Activated T-helper 1 cell treated with Interleukin-2 at 50 U/mL for 16 hours (primary cell): ENCODE measurements at places on chromosomes 5 and 9.
A peak's percentile ranks its signal among the peaks of the same experiment; 100 is the strongest.

DNA sequence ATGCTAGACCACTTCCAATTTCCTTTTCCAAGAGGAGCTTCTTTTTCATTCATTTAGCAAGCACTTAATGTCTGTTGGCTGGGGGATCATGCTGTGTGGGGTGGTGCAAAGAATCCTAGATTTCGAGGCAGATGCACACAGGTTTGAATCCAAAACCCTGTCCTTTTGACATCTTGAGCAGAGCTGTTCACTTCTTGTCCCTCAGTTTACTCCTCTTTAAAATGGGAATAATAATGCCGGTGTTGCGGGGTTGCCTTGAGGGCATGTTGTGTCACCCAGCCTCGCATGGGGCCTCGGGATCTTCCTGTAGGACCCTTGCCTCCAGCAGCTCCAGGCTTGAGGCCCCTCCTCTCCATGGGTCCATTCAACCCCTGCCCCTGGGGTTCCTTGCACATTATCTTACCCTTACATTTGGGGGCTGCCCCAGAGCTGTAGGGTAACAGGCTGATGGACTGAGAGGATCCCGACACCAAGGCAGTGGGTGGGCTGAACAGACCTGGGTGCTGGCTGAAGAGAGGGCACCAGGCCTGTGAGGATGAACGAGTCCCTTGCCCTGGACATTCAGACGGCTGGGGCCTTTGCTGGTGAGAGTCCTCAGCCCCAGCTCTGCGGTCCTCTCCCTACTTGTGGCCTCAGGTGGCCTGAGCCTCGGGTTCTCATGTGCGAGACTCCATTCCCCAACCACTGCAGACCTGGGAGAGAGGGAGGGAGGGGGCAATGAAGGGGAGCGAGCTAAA is 145.8 kb downstream of the BARX1 start:
- no peak for DNase-seq

- no peak for DNase-seq
Measured at GRCh38 chr9:108396193-108396592, 459.6 kb downstream of the ACTL7B start.

GRCh38 chr5:76943006-76943405 is 9.8 kb upstream of the CRHBP start:
- no peak for DNase-seq

GRCh38 chr5:36739751-36740221 is 133.4 kb downstream of the SLC1A3 start:
- DNase-seq = peak; percentile 23

GRCh38 chr9:77710316-77710715 is 62.2 kb upstream of the GNA14 start:
- DNase-seq = no peak

- no peak for DNase-seq
Measured at GRCh38 chr5:158392753-158393152, 533.8 kb upstream of the CLINT1 start.

DNA sequence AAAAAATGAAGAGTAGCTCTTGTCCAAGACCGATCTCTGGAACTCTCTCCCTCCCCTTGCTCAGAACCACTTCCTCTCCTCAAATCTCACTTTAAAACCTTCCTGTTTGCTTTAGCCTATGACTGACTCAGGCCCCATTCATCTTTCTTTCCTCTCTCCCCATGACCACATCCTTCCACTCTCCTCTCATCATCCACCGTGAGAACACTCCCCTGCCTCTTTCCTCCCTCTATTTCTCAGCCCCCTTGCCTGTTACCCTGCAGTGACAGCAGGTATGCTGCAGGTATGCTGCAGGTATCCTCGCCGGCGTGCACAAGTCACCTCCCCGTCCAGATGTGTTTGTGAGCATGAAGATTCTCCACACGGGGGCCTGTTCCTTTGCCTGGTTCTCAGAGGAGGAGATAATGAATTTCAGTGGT is 505.3 kb downstream of the CCDC171 start:
- DNase-seq = no peak

DNA sequence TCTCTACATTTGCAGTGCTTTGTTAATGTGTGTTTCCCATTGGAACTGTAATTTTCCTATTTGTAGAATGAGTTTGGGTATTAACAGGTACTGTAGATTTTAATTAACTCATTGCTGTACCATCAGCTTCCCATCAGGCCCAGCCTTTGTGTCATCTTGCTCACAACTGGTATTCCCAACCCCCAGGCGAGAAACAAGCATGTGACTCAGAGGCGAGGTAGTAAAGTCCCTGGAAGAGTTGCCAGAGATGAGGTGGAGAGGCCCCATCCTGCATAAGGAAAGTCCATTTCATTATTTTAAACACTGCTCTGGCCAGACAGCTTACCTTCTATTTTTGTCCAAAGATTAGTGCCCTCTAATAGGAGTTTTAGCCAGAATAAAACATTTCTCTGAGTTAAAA is 29.9 kb downstream of the ADCY2 start:
- no peak for DNase-seq

- DNase-seq = no peak
Measured at GRCh38 chr9:95478335-95478734, 38.4 kb downstream of the PTCH1 start.

GRCh38 chr9:113645227-113645977 is 181.9 kb downstream of the RGS3 start:
- DNase-seq = no peak

DNA sequence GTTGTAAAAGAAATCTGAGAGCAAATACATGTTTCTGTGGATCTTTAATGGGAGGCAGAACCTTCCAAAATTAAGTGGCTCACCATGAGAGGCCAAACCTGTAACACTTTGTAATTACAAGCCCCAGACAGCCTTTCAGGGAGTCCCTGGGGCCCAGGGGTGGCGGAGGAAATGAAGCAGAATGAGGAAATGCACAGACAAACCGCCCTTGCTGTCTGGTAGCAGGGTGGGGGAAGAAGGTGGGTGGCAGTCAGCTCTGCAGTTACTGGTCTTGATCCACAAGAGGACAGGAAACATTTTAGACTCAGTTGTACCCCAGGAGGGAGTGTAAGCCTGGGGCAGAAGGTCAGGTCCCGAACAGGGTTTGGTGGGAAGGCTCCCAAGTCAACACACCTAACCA is 6.5 kb downstream of the ARL14EPL start:
- no peak for DNase-seq

GRCh38 chr9:6212722-6213375 is 2.8 kb upstream of the IL33 start:
- DNase-seq = no peak

- DNase-seq = no peak
Measured at GRCh38 chr5:138637256-138637655, 62.1 kb upstream of the HSPA9 start.

- DNase-seq = no peak
Measured at GRCh38 chr5:179253730-179254129, 91.5 kb downstream of the ADAMTS2 start.

- no peak for DNase-seq
Measured at GRCh38 chr9:94693485-94694204, 32.9 kb upstream of the AOPEP start.

GRCh38 chr9:111076519-111076918 is 38.2 kb upstream of the LPAR1 start:
- no peak for DNase-seq

DNA sequence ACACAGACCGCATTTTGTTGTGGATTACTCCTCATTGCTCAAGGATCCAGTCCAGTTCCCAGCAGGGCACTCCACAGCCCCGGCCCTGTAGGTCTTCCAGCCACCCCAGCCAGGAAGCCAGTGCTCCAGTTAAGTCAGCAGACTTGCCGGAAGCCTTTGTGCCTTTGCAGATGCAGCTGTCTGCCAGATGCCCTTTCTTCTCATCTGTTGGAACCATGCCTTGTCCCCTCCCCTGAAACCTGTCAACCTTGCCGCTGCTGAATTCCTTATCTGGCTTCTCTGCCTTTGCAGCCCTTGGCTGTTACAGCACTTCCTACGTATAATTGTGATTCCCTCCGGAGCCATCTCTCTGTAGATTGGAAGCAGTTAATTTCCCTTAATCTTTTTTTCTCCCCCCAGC is 28.4 kb downstream of the PSAT1 start:
- no peak for DNase-seq

DNA sequence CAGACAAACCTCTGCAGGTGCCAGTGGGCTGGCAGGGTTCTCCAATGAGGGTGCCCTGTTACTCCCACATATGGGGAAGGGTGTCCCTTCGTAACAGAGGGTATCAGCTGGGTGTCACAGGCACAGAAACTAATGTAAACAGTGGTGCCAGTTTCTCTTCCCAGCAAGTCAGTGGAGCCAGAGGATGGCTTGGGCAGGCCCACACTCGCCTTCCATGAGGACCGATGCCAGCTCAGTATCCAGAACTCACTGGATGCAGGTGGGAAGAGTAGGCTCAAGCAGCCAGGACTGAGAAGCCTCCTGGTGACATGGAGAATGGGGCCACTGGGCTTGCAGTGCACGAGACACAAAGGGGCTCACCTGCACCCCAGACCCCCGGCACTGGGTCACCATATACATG is 30.4 kb downstream of the FSTL4 start:
- no peak for DNase-seq

- DNase-seq = no peak
Measured at GRCh38 chr9:91795598-91796241, 154.3 kb downstream of the ROR2 start.

DNA sequence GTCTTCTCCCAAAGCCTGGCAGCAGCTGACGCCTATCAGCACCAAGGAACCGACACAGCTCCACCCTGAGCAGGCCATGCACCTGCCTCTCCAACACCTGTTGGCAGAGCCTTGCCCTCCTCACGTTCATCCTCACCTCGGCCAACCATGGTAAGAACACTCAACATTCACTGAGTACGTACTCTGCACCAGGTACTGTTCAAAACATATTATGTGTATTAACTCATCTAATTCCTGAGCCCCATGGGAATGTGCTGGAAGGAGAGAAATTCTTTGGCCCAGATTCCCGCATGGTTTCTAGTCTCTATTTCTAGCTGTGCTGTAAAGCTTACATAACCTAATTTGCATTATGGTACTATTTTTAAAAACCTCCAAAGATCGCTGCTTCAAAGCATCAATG is 86.1 kb downstream of the GPR21 start:
- DNase-seq = no peak

DNA sequence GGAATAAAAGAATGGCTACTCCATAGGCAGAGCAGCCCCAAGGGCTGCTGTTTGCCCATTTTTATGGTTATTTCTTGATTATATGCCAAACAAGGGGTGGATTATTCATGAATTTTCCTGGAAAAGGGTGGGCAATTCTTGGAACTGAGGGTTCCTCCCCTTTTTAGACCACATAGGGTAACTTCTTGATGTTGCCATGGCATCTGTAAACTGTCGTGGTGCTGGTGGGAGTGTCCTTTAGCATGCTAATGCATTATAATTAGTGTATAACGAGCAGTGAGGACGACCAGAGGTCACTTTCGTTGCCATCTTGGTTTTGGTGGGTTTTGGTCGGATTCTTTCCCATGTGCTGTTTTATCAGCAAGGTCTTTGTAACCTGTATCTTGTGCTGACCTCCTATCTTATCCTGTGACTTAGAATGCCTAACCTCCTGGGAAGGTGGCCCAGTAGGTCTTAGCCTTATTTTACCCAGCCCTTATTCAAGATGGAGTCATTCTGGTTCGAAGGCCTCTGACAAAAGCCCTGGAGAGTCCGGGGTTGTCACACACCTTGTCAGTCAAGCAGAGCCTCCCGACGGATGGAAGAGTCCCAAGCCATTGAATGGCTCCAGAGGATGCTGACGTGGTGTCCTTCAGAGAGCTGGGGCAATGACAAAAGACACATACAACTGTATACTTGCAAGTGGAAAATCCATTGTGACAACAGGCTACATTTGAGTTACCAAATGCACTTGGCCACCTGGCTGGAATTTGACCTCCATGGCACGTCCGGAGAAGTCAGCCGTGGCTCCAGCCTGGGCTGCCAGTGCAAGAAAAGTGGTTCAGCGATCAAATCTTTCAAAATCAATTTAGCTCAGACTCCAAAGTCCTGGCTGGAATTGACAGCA is 67.1 kb upstream of the CLINT1 start:
- DNase-seq = no peak

- no peak for DNase-seq
Measured at GRCh38 chr5:68154119-68154857, 61.3 kb upstream of the PIK3R1 start.

DNA sequence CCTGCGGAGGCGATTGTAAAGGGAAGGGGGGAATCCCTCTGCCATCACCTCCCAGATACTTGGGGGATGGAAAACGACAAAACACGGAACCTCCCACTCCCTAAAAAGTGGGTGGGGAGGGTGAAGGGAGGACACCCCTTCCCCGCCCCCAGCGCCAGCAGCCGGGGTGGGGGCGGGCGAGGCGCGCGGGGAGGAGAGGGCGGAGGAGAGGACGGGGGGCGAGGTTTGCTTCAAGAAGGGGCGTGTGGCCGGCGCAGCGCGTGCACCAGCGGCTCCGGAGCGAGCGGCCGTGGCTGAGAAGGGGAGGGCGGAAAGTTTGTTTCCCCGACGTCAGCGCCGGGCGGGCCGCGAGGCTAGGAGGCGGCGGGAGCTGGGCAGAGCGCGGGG is at the start of gene PRRX2:
Gene PRRX2 (plus strand): TSS at position 259 of the 387 bp plus-strand sequence. CDS start 221 bp downstream, outside the sequence.
- peak; percentile 2 for DNase-seq

GRCh38 chr9:89122949-89123348 is 55.7 kb downstream of the SHC3 start:
- no peak for DNase-seq

DNA sequence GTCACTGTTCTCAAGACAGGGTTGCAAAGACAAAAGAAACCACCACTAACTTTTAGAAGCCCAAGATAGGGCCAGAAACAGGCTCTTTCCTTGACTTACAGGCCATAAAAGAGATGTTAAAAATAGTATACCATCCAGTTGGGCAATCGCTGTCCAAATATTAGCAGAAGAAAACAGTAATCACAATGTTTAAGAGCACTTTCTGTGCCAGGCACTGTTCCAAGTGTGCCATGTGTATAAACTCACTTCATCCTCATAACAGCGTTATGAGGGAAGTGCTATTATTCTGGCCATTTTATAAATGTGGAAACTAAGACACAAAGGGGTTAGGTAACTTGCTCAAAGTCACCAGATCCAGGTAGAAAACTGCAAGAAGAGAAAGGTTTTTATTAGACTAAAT is 111.7 kb downstream of the KCNN2 start:
- DNase-seq = no peak

GRCh38 chr5:151463137-151464029 is 16.0 kb downstream of the SLC36A1 start:
- no peak for DNase-seq

GRCh38 chr9:37639109-37639762 is 11.5 kb upstream of the FRMPD1 start:
- DNase-seq = no peak

DNA sequence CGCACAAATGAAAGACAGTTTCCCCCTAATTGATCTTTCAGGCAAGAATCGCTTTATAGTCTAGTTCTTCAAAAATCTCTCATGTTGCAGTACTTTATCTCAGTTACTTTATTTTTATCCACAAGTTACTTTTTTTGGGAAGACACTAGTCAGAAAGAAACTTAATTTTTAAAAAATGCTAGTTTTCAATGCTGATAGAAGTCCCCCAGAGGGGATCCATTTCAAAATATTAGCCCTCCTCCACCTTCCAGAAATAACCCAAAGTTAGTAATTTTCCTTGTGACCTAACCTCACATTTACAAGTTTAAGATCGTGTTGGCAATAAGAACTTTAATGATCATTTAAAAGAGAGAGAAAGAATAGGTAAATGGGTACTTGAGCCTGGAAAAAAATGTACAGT is 11.0 kb downstream of the C1QTNF3 start:
- no peak for DNase-seq
